Fibroblast of skin of back (primary cell): ENCODE measurements at places on chromosomes 11 and 22.

DNA sequence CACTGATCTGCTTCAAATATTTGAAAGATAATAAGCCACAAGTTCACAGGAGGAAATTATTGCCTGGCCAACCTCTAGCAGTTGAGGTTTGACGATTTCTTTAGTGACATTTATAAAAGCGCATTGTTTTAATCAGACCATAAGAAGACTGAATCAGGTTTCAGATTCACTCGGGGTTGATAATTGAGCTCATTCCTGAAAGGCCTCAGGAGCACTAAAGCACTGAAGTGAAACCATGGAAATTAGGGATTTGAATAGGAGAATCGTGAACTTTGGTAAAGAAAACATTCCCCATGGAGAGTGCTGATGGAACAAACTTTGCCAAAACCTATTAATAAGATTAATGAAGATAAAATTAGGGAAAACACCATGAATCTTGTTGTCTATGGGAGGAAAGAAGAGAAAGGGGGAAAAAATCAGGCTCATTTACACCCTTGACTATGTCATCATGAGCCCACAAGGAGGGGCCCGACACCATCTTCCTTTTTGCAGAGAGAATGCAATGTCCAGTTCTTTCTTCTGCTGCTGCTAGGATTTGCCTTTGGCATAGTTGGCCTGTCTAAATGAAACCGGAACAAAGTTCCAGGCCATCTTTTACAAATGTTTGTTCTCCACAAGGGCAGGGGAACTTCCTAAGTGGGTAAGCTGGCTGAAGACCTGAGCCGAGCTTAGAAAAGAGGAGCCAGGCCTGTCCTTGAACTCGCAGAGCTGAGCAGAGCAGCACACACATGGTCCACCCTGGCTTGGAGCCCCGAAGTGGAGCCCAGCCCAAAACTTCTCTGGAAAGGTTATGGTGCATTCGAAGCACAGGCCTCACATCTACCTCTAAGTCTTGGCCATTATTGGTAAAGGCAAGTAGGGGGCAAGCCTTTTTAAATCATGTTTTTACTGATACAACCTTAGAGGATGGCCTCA is 56.1 kb upstream of the EIF3M start:
- no peak for DNase-seq

DNA sequence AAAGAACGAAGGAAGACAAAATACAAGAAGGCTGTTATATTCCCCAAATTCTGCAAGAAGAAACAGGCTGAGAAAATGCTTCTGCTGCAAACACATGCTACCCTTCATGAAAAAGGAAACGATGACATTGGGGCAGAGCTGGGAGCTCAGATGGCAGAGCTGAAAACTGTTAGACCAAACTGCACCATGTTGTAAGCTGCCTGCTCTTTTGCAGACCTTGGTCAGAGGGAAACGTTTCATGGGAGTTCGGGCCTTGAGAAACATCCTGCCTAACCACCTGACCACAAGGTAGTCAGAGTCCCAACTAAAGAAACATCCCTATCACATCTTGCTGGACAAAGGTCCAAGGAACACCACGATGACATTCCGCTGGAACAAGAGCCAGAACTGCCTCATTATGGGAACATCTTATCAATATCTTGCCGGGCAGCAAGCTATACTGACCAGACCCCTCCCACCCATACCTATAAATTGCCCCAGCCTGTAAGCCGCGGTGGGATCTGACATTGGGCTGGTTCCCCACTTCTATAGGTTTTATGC is 110.7 kb upstream of the CTSC start:
- DNase-seq: no peak

GRCh38 chr22:21796863-21797262 is 61.3 kb upstream of the YPEL1 start:
- DNase-seq: no peak

DNA sequence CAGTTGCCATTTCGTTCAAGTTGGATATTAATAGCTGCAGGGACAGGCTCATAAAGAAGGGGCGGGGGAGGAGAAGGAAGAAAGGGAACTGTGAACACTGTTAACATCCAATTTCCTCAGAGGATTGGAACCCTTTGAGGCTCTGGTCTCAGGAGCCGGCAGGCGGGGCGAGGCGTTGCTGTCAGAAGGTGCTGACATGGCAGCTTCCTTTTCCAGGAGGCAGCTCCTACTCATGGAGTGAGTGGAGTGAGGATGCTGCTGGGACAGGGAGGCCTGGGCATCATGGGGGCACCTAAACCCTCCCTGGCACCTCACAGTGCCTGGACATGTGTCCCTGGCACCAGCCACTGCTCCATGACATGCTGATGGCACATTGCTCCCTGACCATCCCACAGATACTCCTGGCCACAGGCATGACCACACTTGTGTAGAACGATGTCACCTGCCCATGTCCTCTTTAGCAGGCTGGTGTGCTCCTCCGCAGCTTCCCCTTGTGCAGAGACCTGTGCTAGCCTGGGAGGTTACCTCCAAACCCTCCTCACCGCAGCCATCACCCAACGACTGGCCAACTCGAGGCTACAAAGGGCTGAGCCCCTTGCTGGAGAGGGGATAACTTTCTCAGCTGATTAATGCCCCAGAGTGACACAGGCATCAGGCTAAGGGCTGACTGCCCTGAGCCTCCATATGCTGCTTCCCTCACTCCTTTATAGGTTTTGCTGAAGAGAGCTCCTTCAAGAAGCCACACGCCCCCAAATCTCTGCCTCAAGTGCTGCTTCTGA is 79.6 kb upstream of the NECTIN1 start:
- no peak for DNase-seq

DNA sequence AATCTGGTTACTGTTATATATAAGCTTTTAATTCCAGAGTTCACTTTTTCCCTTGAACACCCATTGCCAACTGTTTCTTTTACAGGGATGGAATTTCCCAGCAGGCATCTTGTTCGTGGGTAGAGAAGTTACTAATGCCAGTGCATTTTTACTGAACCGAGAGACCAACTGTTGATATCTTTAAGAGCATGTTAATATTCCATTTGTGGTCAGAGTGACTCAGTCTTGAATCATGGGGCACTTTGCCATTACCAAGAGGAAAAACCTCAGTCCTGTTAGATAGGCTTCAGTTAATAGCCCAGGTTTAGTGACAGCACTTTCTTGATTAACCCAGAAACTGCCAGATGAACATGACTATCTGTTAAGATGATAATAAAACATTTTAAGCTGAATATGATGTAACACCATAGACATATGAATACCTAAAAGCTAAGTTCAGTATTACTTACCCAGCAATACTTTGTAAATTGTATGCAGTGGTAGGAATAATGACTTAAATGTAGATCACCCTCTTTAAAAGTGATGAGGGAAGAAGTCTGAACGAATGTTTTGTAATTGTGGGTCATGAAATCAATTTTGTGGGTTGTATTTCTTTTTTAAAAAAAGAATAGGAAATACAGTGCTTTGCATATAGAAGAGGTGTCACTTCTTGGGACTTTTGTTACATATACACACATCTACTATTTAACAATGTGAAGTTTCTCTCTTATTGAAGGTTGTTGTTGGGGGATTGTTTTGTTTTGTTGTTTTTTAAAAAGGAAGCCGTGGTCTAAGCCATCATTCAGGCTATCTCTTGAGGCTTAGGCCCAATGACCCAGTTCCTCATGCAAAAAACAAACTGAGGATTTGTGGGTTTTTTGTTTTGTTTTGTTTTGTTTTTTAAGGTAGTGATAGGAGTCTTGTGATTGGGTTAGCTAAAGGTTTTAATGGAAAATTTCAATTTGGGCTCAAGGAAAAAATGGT is 79.2 kb upstream of the GRIK4 start:
- DNase-seq: peak; percentile 99

DNA sequence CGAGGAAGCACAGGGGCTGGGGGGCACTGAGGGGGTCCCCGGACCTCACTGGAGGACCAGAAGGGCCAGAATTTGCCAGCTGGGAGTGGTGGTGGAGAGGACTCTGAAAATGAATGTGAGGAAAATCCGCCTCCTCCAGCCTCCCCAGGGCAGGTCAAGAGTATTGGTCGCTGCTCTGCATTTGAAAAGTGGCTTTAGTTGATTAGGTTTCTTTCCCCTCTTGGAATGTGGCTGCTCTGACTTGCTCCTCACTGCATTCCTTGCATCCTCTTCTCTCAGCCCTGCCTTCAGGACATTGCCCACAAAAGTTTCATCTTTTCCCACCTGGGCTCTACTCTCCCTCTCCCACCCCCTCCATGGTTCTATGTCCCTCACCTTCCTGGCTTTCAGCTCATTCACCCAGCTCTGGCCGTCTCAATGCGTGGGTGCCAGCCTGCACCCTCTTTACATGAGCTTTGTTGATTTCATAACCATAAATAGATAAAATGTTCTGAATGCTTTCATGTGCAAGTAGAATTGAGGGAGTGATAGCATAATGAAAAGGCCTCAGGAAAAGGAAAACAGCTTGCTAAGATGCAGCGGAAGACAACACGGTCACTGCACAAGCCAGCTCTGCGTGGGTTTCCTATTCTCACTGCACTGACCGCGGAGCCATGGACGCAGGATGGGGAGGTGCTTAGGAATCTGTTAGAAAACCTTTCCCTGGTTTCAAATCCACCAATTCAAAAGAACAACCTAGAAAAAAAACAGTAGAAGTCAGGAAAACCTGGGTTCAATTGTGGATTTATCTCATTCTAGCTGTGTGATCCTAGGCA is 6.5 kb upstream of the NPAS4 start:
- DNase-seq: no peak

DNA sequence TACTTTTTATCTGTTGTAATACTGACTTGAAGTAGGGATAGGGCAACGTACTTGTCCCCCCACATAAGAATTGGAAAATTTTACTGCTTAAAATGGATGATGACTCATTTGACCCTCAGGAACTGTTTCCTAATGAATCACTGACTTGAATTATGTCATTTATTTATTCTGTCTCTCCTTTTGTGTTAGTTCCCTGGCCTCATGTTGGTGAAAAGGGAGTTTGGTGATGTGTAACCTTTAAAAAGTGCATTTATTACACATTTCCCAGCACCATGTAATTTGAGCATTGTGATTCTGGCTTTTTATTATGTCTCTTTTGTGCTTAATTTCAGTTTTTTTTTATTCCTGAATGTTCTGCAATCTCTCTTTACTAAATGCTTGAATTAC is 20.3 kb upstream of the PGM2L1 start:
- peak; percentile 88 for DNase-seq

GRCh38 chr22:19035474-19036228 is 86.6 kb downstream of the DGCR2 start:
- DNase-seq: peak; percentile 7

- no peak for DNase-seq
These were observed 445.9 kb upstream of the FAT3 start for GRCh38 chr11:91778758-91779157.

GRCh38 chr11:76801225-76801624 is 18.1 kb downstream of the TSKU start:
- DNase-seq: no peak

DNA sequence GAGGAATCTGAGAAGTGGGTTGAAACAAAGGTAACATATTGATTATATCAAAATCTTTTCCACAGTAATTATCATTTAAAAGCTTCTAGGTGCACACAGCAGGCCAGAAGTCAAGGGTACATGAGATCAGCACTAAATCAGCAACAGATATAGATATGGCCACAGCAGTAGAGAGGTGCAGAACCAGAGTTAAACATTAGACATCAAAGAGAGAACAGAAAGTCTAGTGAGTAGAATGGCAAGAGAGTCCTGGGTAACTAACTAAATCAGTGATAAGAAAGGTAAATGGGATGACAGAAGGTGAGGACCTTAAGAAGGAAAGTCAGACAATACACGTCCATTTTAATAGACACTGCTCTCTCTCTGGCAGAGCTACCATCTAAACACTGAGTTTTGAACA is 119.5 kb upstream of the GRIA4 start:
- no peak for DNase-seq

DNA sequence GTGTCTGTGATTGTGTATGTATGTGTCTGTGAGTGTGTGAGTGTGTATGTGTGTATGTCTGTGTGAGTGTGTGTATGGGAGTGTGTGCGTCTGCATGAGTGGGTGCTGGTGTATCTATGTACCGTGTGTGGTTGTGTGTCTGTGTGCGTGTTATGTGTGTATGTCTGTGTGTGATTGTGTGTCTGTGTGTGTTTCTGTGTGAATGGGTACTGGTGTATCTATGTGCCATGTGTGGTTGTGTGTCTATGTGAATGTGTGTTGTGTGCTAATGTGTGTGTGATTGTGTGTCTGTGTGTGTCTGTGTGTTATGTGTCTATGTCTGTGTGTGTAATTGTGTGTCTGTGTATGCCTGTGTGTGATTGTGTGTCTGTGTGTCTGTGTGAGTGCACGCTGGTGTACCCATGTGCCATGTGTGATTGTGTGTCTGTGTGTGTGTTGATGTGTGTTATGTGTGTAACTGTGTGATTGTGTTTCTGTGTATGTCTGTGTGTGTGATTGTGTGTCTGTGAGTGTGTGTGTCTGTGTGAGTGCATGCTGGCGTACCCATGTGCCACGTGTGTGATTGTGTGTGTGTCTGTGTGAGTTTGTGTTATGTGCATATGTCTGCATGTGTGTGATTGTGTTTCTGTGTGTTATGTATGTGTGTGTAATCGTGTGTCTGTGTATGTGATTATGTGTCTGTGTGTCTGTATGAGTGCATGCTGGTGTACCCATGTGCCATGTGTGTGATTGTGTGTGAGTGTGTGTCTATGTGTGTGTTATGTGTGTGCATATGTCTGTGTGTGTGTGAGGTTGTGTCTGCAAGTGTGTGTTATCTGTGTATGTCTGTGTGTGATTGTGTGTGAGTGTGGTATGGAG is 6.8 kb upstream of the CACNA1I start:
- no peak for DNase-seq

DNA sequence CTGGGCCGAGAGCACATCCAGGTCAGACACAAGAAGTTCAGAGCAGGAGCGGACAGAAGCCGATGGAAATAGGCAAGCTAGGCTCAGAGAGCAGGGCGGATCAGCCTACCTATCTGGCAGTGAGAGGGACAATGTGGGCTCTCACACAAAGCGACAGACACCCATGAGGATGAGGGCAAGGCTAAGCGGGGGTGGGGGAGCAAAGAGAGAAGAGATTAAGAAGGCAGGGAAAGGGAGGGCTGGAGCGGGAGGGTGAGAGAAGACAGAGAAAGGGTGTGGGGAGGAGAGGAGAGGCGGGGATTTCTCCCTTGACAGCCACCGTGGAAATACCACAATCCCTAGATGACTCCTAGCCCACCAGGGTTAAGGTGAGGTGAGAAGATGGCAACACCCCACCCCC is 57.9 kb downstream of the BUD13 start:
- no peak for DNase-seq

- DNase-seq: no peak
These were observed 14.8 kb upstream of the FAM168A start for GRCh38 chr11:73612601-73613140.

DNA sequence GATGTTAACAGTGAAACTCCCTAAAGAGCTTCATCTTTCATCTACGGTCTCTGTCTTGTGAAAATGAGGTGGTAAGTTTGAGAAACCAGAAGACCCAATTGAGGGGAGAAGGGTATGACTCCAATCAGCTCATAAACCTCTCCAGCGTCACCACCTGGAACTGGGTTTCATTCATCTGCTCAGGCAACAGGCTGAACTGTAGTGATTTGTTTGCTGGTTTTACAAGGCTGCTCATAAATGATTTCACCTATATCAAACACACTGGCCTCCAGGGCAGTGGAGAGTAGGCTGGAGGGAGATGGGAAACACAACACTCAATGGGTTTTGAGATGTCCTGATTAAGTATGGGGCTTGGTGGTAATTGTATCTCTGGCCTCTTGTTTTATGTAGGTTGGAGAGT is 79.0 kb downstream of the EFCAB6 start:
- no peak for DNase-seq

GRCh38 chr11:36431429-36432092 is 78.5 kb downstream of the TRAF6 start:
- peak; percentile 95 for DNase-seq

GRCh38 chr22:30754971-30755758 is 60.5 kb downstream of the OSBP2 start:
- DNase-seq: peak; percentile 77

GRCh38 chr11:45383224-45383623 is 97.1 kb upstream of the SYT13 start:
- peak; percentile 81 for DNase-seq

- no peak for DNase-seq
These were observed 431.3 kb downstream of the MN1 start for GRCh38 chr22:27370269-27370668.
